ENCODE measurements at places on chromosomes 5 and 9.

GRCh38 chr5:140262839-140263238 is 40.1 kb downstream of the PFDN1 start:
- DNase-seq, result no peak

DNA sequence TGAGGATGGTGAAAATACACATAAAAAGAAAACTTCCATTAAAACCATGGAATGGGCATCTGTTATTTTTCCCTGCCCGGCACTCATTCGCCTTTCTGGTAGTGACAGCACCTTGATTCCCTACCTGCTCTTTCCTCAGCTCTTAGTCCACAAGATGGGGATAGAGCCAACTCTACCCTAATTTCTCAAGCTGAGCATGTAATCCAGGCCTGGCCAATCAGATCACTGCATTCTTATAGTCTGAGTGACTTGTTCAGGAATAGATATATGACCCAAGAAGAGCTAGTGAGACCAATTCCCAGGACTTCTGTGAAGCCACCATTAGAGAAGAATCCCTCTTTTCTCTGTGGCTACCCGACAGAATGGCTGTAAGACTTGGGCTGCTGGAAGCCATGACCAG is 58.1 kb downstream of the TSSK1B start:
- DNase-seq, result no peak

DNA sequence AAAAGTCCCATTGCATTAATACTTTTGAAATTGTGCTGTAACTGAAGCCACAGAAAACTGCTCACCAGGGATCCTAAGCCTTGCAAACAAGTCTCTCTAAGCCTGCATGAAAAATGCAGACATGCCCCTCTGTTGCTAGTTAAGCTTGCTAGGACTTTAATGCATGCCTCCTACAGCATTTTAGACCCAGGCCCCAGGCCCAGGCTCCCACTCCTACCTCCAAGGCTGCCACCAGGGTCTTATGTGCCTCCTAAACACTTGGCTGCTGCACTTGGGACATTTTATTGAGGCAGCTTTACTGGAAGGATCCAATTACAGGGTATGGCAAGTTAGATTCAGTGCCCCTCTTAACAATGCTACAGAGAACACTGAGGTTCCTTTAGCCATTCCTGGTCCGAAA is 467.3 kb upstream of the CLINT1 start:
- no peak for DNase-seq

DNA sequence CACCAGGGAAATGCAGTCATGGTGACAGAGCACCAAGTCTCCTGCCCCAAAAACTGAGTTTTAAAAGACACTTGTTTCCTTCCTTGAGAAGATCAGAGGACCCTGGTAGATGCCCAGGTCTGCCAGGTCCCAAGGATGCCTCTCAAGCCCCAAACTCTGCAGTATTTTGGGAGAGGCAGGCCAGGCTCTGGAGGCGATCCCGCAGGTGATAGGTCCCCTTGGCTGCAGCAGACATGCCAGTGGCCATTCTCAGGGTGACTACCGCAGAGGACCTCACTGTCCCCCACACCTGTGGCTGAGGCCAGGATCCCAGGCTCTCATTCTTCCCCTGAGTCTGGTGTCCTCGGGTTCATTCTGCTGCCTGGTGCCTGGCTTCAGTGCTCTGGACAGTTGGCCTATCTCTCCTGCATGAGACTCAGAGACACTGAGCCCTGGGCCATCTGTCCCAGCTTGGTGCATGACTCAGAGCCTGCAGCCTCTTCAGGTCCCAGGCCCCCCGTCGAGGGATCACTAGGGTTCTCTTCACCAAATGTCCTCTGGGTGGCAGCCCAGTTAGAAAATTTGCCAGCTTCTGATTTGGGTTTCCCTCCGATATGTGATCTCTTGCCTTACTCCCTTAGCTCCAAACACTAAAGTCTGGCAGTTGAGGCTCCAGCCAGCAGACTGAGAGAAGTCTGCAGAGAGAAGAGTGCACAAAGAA is 59.7 kb upstream of the GARNL3 start:
- DNase-seq, result peak; percentile 54

DNA sequence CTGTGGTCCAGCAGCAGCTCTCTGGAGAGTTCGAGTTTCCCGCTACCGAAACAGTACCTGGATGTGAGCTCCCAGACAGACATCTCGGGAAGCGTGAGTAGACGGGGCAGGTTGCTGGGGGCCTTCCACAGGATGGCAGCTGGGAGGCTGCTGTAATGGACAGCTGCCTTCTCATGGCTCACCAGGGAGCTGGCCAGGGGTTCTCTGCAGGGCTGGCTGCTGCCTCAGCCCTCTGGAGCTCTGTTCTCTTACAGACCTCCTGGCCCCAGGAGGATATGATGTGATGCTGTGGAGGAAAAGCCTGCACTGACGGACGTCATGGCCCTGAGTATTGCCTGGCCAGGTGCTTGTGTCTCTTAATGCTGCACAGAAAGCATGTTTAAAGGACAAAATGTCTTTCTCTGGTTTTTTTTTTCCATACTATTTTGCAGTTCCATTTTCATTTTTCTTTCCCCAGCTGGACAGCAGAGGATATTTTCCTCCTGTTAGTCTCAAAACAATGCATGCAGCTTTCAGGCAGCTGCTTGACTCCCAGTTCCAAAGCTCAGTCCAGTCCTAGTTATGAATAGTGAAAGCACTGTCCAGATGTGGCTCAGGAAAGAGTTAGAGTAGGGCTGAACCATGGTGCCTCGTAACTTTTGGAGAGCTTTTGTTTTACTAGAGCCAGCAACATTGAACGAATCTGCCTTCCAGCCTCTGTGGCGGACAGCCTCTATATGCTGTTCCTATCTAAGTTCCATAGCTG is 77.5 kb upstream of the RARS1 start:
- no peak for DNase-seq

GRCh38 chr5:78060421-78060820 is 234.1 kb downstream of the AP3B1 start:
- no peak for DNase-seq

- no peak for DNase-seq
Observed at GRCh38 chr5:142871363-142872193, 101.4 kb downstream of the ARHGAP26 start.

DNA sequence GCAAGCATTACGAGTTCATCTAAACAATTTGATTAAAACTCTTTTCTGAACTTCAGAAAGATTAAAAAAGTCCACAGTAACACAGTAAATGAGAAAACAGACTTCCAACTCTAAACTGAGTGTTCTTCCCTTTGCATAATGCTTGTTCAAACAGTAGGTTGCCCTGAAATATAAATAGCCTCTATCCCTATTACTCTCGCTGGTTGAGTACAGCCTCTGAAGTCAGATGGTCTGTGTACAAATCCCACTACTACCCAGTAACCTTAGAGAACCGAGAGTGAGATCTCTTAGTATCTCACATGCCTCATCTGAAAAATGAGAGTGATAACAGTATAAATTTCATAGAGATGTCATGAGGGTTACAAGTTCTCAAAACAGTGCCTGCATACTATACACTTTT is 591.6 kb downstream of the CAAP1 start:
- DNase-seq, result no peak

All from amniotic stem cell (primary cell).